Tongue (tissue), 3 donors: ENCODE measurements at places on chromosomes 3 and 15. TPM values are rescaled to one million over a fixed set of nuclear protein-coding genes. Genes with fewer than 3 reads are reported as not detected.

The SH2D7 gene
- not detected for total RNA-seq

GRCh38 chr3:133041524-133041829 is 3.3 kb downstream of the TMEM108 start:
- DNase-seq, result no peak

The RLBP1 gene
- not detected for total RNA-seq

The CNTN4 gene
- total RNA-seq, result 34.3 TPM

- peak; percentile 75 for DNase-seq
Measured at GRCh38 chr3:16190704-16191103, 16.2 kb downstream of the GALNT15 start.

The C3orf80 gene
- not detected for total RNA-seq

GRCh38 chr15:40538976-40539375 is 25.9 kb downstream of the CCDC32 start:
- peak; percentile 13 for DNase-seq

- peak; percentile 86 for DNase-seq
Measured at GRCh38 chr3:158768361-158768787, 33.5 kb upstream of the MFSD1 start.

GRCh38 chr3:16904423-16905417 is 20.0 kb downstream of the PLCL2 start:
- no peak for DNase-seq

GRCh38 chr15:51243774-51244173 is 94.6 kb downstream of the CYP19A1 start:
- no peak for DNase-seq

- no peak for DNase-seq
Measured at GRCh38 chr3:57157545-57157944, 7.6 kb downstream of the IL17RD start.

The TRH gene
- total RNA-seq, result 0.62 TPM

The FILIP1L gene
- 72.0 TPM for total RNA-seq

DNA sequence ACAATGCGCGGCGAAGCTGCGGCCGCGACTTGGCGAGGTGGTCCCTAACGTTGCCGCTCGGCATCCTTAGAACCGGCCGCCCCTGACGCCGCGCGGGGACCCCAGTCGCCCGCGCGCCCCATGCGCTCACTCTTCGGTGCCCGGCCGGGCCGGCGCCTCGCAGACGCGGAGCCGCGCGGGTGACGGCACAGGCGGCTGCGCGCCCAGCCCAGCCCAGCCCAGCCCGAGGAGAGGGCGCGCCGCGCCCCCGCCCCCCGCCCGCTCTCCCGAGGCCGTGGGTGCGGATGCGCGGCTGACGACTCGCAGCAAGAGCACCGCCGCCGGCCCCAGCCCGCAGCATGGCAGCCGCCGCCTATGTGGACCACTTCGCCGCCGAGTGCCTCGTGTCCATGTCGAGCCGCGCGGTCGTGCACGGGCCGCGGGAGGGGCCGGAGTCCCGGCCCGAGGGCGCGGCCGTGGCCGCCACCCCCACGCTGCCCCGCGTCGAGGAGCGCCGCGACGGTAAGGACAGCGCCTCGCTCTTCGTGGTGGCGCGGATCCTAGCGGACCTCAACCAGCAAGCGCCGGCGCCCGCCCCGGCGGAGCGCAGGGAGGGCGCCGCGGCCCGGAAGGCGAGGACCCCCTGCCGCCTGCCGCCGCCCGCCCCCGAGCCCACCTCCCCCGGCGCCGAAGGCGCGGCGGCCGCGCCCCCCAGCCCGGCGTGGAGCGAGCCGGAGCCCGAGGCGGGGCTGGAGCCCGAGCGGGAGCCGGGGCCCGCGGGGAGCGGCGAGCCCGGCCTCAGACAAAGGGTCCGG is 437 bp downstream of the KLF13 start:
- no peak for DNase-seq

DNA sequence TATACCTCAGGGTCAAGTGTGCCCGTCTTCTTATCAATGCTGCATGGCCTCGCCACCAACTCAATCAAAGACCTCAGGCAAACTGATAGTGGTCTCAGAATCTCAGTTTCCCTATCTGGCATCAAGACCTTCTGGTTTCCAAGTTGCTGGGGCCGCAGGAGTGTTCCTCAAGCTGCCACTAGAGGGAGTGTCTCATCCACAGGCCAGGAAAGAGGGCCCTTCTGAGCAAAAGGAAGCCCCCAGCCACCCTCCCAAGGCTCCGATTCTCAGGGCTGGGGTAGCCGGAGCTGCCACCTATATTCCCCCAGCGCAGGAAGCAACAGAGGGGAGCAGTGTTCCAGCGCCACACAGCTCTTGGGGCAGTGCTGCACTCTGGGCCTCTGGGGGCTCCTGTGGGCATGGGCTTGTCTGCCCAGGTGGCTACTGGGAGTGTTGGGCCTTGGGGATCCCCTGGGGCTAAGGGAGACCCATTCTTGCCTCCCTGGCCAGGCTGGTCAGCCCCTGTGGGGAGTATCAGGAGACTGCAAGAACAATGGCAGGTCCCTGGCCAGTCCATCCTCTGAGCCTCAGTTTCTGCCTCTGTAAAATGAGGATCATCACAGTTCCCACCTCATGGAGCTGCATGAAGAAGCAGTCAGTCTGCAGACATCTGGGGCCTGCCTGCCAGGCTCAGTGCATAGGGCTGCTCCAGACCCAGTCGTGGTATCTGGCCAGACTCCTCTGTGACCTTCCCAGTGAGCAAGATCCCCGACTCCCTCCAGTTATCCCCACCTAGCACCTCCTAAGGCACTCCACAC is 23.4 kb upstream of the SEC13 start:
- peak; percentile 64 for DNase-seq

DNA sequence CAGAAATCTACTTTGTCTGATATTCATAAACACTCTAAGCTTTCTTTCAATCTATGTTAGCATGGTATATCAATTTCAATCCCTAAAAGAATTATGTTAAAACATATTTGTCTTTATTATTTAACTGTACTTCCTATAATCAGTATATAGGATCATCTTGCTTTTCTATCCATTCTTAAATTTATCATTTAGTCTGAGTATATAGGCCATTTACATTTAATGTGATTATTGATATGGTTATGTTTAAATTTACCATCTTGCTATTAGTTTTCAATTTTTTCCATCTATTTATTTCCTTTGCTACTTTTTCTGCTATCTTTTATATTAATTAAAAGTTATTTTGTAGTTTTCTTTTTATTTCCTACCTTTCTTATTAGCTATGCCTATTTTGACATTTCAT is 174.8 kb upstream of the MBNL1 start:
- DNase-seq, result no peak
